ENCODE measurements at places on chromosomes 2 and 18. TPM values are rescaled to one million over a fixed set of nuclear protein-coding genes. Genes with fewer than 3 reads are reported as not detected.
A peak's percentile ranks its signal among the peaks of the same experiment; 100 is the strongest.

- DNase-seq = no peak
These were observed 65.2 kb upstream of the ST8SIA5 start for GRCh38 chr18:46821856-46822711.

- no peak for DNase-seq
These were observed 66.1 kb upstream of the ATP8B1 start for GRCh38 chr18:57869221-57869620.

DNA sequence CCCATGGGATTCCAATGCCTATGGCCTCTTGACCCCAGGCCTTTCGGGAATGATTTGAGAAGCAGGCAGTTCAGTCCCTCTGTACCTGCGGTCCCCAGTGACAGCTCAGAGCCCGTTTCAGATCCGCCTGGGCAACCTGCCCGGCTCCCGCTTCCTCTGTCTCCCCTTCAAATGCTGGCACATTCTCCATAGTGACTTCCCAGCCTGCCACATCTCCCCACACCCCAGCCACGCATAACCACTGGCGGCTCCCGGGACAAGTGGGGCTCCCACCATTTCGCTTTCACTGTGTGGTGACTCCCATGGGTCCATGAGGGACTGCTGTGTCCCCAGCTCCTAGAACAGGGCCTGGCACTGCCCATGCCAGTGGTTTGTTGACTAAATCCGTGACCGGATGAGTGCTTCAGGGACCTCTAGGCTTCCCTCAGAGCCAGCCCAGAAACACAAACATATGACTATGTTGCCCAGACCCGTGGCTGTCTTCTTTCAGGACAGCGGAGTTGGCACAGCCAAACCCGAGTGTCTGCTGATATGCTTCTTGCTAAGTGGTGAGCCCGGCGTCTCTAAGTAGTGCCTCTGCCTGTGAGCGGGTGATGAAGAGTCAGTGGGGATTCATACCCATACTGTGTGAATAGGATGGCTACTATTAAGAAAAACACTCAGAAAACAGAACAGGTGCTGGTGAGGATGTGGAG lies 91.2 kb downstream of the GLI2 start:
- DNase-seq = no peak

DNA sequence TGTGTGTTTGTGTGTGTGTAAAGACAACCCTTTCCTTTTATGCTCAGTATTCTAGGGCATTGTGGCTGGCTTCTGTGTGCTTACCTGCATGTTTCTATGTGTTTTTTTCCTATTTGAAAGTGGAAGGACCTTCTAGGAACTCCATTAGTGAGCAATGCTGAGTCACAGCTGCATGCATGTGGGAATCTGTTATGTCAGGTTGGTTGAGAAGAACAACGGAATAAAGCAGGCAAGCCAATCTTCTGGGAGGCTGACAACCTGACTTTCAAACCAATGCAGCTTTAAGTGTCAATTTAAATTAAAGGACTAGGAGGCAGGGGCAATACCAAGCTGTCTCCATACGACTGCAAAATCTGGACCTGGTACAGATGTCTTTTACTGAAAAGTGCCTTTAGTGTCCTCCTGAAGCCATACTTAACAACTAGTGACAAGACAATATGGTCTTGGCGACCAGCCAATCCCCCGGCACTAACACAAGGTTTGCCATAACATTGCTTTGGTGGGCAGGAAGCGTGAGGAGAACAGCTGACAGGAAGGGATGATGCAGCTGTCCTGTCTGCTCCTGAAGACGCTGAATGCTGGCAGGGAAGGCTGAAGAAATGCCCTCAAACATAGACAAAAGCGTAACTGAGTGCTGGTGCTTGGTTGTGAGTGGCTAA lies 514.7 kb upstream of the CDH7 start:
- DNase-seq = no peak

GRCh38 chr2:172607379-172607928 lies 51.6 kb downstream of the PDK1 start:
- DNase-seq = no peak

GRCh38 chr2:232687382-232688160 lies 9.6 kb upstream of the GIGYF2 start:
- no peak for DNase-seq

DNA sequence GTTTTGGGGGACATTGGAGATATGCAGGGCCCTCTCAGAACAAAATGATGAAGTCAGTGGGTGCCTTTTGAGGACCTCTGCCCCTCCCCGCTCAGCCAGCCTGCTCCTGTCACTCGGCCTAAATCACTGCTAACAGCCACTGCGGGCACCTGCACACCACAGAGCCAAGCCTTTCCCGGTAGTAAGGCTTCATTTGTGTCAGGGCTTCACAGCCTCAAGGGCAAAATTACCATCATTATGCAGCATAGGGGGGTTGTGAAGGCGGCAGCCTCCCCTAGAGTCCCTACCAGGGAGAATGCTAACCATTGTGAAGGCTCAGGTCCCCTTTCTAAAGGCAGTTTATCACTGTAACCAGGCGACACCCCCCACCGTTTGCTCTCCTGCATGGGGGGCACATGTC lies 519.8 kb upstream of the MYT1L start:
- DNase-seq = no peak

- no peak for DNase-seq
These were observed 58.0 kb downstream of the DTNB start for GRCh38 chr2:25615386-25615785.

GRCh38 chr18:69974365-69974764 lies 26.7 kb upstream of the CD226 start:
- no peak for DNase-seq

DNA sequence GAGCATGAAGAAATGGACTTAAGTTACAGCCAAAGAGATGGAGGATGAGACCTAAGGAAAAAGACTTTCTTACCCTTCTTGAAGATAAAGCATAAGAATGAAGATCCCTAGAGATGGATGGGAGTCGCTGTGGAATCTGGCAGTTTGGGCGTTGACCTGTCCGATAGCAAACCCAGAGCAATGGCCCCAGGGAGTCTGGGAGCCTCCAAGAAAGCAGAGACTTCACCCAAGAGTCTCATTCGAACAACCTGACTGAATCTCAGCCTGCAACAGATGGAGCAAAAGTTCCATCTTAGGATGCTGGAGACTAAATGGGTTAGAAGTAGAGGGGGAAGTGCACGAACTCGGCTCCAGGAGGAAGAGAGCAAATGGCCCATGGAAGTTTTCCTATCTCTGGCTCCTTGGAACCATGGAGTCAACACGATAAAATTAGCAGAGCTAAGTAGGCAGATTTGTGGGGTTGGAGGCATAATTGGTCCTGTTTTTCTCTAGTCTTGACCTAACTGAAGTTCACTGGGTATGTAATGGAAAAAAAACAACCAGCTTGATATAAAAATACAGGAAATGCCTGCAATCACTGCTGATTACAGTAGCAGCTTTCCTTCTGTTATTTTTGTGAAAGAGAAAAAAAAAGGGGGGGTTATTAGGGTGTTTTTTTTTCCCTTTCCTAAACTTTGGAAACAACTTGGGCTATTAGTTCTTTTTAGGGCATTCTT lies 178.4 kb upstream of the EPAS1 start:
- DNase-seq = no peak

DNA sequence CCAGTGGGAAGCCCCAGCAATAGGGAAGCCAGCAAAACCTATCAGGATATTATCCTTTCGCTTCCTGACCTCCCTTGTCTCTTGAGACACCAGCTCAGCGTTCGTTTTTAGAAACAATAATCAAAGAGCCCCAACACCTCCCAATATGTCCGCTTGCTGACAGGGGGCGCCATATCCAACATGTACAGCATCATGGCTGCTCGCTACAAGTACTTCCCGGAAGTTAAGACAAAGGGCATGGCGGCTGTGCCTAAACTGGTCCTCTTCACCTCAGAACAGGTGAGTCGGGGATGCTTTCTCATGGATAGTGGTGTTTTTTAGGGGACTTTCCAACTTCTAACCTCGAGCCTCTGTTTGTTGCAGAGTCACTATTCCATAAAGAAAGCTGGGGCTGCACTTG lies 28.7 kb downstream of the GAD1 start:
- no peak for DNase-seq

GRCh38 chr2:20762945-20763683 lies 59.8 kb downstream of the LDAH start:
- no peak for DNase-seq

GRCh38 chr2:30272761-30273573 lies 41.6 kb downstream of the LBH start:
- DNase-seq = no peak

GRCh38 chr2:216657086-216657855 lies 24.1 kb downstream of the IGFBP2 start:
- no peak for DNase-seq

DNA sequence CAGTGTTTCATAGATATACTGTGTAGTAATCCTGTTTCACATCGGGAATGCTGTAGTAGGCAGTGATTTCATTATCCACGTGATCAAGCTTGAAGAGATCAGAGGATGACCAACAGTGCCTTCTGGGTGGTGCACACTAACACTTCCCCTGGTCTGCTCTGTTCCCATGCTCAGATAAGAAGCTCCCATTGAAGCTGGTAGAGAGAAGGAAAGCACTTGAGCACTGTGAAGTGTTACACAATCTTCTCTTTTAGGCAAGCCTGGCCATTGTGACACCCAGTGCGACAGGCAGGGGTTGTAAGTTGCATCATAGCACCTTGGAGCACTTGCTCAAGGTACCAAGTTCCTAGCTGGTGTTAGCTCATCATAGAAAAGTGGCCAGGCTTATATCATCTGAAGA lies 30.6 kb upstream of the GPD2 start:
- DNase-seq = no peak

GRCh38 chr2:28366496-28367282 lies 26.0 kb upstream of the FOSL2 start:
- DNase-seq = no peak

- DNase-seq = peak; percentile 71
These were observed 253.4 kb downstream of the ETAA1 start for GRCh38 chr2:67650291-67651133.

- DNase-seq = no peak
These were observed 60.4 kb downstream of the SETBP1 start for GRCh38 chr18:44741085-44741484.

- DNase-seq = no peak
These were observed 179.9 kb downstream of the ETAA1 start for GRCh38 chr2:67576991-67577390.

- no peak for DNase-seq
These were observed 203.5 kb downstream of the UXS1 start for GRCh38 chr2:105990624-105991023.

GRCh38 chr2:172198908-172199307 lies 96.2 kb upstream of the DLX2 start:
- no peak for DNase-seq

- no peak for DNase-seq
These were observed 36.7 kb downstream of the TTC39C start for GRCh38 chr18:24051031-24051947.

DNA sequence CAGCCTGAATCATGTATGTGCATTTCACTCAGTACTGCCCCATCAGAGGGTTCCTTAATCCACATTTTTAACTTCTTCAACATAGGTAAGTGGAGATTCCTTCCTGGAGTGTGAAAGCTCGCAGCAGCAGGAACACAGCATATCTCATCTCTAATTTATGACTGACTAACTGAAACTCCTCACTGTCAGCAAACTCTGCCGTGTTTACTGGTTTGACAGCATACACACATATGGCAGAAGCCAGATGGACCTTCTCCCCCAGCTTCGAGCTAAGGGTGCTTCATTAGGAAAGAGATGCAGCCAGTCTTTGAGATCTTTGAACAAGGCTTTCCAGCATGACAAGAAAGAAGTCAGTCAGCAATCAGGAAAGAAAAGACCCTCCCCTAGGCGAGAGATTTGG lies 200.3 kb upstream of the ACVR2A start:
- DNase-seq = no peak

- DNase-seq = no peak
These were observed 39.8 kb upstream of the SMIM21 start for GRCh38 chr18:75467281-75467795.

- DNase-seq = no peak
These were observed 33.9 kb downstream of the ADCY3 start for GRCh38 chr2:24886126-24886501.

DNA sequence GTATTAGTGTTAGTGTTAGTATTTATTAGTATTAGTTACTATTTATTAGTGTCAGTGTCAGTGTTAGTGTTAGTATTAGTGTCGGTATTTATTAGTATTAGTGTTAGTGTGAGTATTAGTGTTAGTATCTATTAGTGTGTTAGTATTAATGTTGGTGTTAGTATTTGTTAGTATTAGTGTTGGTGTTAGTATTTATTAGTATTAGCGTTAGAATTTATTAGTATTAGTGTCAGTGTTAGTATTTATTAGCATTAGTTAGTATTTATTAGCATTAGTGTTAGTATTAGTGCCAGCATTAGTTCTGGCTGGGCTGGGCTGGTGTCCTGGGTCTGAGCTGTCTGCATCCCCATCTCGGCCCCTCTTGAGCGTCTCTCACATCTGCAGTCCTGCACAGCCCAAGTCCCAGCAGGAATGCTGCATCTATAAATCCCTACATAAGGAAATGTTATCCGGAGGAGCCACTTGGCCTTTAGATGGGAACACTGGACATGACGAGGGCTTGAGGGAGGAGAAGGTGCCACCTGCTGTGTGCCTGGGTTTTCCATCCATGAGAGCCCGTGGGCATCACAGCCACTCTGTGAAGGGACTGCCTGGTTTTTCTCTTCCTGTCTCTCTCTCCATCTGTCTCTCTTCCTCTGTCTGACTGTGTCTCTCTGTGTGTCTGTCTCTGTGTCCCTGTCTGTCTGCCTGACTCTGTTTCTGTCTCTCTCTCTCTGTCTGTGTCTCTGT lies 33.6 kb downstream of the TWIST2 start:
- DNase-seq = no peak

Gene OSBPL6
- polyA plus RNA-seq = 5.9 TPM

Gene DNAH7
- polyA plus RNA-seq = 9.5 TPM

Gene APOB
- polyA plus RNA-seq = 10.0 TPM

Gene TGIF1
- 80.2 TPM for polyA plus RNA-seq

Gene SRBD1
- 22.5 TPM for polyA plus RNA-seq

Gene MYO3B
- 0.08 TPM for polyA plus RNA-seq

Gene SP9
- not detected for polyA plus RNA-seq

Gene NEU2
- polyA plus RNA-seq = not detected

All from left renal pelvis (tissue), 4 donors.